Colonic mucosa (tissue), 4 donors: ENCODE measurements at places on chromosomes 2 and 18.

- DNase-seq, result no peak
Measured at GRCh38 chr2:122935506-122935905, 1089.6 kb upstream of the CNTNAP5 start.

DNA sequence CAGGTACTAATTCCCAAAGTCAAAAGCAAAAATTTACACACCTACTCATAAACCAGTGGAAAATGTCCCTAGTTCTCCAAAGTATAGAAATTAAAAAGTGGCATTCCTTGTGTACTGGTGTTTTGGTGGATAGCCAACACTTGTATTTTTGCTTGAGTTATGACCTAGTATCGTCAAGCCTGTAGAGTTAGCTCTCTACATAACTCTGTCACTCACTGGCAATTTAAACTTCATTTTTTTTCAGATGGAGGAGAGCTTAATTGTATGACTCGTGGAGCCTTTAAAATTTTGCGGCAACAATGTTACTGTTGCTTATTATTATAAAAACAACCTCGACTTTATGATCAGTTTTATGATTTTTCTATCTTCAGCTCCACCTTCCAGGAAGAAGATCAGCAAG lies 58.7 kb downstream of the ITGB6 start:
- no peak for DNase-seq

GRCh38 chr2:50995610-50996009 lies 36.3 kb downstream of the NRXN1 start:
- DNase-seq, result no peak

GRCh38 chr2:148933456-148933855 lies 58.4 kb downstream of the KIF5C start:
- no peak for DNase-seq

DNA sequence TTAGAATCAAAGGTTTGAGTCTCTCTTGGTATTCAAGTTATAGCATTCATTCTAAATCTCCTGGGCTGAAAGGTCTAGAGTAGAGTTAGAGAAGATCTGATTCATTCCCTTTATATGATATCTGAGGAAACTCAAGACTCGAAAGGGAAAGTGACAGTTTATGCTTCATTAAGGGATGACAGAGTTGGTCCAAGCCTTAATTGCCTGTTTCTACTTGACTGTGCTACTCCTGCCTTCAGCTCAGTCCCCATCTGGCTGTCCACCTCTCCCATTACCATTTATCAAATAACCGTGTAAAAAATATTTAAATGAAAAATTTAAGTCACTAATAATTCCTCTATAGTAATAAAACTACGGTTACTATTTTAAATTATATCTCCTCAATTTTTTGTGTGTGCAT lies 537.1 kb upstream of the MEX3C start:
- no peak for DNase-seq

DNA sequence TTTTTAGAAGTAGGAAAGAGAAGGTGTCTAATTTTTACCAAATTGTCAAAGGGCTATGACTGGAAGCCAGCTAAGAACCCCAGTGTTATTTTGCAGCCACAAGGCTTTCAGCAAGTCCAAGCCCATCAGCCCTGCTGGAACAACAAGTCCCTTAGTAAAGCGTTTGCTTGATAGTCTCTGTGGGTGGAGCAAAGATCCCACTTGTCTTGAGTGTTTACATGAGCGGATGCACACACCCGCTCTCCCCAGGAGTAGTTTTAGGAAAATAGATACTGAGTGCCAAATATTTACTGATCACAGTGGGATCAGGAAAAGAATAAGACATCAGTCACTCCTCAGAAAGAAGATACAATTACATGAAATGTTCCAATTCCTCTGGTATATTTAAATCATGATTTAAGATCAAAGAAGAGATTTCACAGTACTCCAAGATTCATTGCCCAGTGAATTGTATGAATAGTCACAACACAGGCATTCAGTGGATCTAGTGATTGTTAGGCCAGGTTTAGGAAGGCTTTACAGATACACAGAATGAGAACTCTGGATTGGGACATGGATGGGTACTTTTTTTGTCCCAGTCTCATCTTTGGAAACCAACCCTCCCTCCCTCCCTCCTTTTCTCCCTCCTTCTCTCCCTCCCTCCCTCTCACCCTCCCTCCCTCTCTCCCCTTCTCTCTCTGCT lies 514.9 kb downstream of the PTPRM start:
- no peak for DNase-seq

GRCh38 chr18:61209801-61210200 lies 123.4 kb upstream of the CDH20 start:
- DNase-seq, result no peak
